Endodermal cell (in vitro differentiated cells): ENCODE measurements at places on chromosomes 7 and 10. TPM values are rescaled to one million over a fixed set of nuclear protein-coding genes. Genes with fewer than 3 reads are reported as not detected.

- no peak for DNase-seq
Observed at GRCh38 chr7:105315357-105315756, 73.4 kb downstream of the SRPK2 start.

DNA sequence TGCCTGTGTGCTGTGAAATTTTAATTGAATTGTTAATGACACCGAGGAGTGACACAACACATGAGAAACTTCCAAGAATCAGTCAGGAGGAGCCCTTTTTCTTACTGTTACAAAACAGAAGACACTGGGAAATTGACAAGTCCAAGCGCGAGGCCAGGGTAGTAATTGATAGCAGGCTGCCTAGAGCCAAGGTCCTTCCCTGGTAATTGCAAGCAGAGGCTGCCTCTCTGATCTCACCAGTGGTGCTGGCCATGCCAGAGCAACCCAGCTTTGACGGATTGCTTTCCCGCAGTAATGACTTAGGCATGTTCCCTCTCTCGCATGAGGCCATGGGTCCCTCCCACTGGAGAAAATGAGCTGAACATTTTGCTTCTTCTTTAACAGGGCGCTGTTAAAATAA is 111.5 kb downstream of the LRMDA start:
- DNase-seq, result peak; percentile 61

DNA sequence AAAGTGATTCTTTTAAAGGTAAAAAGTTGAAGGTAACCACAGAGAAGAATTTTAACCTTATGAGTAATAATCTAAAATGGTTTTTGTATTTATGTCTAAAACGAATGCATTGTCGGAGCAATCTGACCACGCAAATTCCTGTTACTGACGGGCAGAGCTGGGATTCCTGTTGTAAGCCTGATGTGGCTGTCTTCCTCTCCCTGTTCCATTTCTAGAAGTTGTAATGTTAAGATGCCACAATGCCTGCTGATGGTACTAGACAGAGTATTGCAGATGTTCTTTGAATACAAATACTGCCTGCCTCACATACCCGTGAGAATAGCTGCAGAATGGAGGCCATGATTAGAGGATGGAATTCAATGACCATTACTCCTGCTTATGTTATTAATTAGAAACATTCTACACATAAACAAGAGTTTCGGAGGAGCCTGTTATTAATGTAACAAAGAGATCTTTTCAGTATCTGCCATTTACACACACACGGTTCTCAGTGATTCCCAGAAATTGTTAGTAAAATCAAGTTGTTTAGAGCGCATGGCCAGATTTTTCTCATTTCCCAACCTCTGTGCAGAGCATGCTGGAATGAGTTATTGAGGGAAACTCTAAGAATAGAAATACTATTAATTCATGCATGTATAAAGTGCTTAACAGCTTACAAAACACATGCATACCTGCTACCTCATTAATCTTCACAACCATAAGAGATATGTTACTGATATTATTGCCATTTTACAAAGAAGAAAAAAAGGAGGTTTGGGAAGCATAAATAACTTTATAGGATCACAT is 196.8 kb downstream of the PTN start:
- DNase-seq, result no peak

OPN4 gene
- not detected in 3 replicates for total RNA-seq

DNA sequence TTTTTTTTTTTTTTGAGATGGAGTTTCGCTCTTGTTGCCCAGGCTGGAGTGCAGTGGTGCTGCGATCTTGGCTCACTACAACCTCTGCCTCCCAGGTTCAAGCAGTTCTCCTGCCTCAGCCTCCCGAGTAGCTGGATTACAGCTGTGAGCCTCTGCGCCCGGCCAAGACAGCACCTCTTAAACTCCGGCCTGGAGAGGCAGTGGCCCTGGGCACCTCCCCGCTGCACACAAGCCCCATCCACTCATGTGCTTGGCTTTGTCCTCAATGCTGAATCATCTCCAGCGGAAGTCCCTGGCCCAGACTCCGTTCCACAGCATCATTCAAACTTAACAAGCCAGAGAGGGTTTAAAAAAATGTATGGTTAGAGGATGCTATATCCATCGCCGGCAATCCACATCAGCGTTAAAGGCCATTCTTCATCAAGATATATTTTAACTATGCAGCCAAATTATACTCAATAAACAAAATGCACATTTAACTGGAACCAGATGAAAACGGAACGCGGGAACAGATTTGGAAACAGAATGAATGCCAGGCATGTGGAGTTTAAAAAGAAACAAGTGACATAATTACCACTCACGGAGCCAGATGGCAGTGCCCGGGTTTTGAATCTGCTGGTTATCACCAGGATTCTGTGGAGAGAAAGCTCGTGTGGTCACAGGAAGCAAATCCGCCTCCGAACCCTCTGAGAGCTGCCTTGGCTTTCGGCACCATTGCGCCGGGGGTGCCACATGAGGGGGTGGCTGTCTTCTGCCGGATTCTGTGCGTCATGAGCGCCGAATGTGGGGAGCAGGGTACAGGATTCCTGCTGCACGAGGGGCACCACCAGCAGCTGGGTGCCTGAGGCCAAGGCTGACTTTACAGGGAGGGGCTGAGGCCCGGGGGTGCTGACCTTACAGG is 45.6 kb upstream of the CFAP46 start:
- DNase-seq, result no peak

DNA sequence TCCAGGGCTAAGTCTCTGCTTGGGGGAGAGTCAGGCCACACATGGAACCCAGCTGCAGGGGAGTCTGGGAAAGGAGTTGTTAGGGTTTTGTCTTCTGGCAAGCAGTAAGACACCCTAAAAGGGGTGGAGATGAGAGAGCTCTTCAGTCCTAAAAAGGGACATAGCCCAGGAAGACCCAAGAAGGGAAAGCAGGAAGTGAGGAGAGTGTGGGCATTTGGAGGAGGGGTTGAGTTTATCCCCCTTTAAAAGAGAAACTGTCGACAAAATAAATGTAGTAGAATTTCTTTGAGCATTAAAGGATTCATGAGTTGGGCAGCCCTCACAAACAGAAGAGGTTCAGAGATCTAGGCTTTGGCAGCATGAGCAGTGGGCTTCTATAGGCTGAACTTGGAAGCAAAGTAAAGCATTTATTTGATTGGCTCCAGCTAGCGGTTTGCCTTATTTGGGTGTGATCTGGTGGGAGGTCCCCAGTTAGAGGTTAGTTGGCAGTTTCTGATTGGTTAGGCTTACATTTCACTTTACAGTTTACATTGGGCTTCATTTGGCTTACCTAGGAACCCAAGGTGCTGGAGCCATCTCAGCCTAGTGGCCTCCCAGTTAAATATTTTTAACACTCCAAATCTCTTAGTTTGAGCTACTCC is 246.7 kb downstream of the CAMK1D start:
- no peak for DNase-seq

TACR2 gene
- 0.21 TPM in 1 of 3 replicates, not detected in the others for total RNA-seq

- DNase-seq, result peak; percentile 53
Observed at GRCh38 chr7:116316838-116317628, 106.7 kb downstream of the TES start.

CLCN1 gene
- total RNA-seq, result 0.53 TPM in 1 of 2 replicates, not detected in the other

GRCh38 chr10:1196656-1197055 is 140.5 kb downstream of the WDR37 start:
- DNase-seq, result no peak

DNA sequence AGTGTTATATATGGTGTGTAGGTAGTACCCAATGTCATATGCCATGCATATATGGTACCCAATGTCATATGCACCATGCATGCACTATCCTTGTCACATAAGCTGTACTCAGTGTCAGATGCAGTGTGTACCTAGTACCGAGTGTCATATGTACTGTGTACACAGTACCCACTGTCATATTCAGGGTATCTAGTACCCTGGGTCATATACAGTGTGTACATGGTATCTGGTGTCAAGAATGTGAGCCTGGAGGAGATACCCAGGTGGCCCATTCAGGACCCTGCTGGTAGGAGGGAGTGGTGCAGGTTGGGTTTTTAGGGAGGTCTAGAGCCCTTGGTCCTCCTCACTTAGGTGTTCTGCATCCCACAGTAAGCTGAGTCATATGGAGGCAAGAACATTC is 1.8 kb downstream of the ZMYND11 start:
- peak; percentile 82 for DNase-seq

DNA sequence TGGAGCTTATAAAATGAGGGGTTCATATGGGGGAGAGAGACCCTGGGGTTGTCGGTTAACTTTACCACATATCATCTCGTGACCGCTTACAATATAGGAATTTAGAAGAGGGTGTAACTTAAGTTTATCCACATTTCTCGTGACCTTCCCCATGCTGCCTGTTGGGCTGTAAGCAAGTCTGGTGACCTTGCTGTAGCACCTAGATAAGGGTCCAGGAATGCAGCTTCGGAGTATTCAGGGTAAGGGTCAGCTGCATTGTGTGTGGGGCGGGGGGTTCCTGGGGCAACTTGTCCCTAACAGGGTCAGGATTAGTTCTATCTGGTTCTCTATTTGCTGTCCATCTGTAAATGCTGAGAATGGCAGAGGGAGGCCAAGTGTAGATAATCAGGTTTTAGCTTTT is 1.3 kb upstream of the CHST3 start:
- no peak for DNase-seq

- no peak for DNase-seq
Observed at GRCh38 chr7:121397361-121397760, 1.3 kb upstream of the FAM3C start.

- no peak for DNase-seq
Observed at GRCh38 chr10:53646525-53646924, 873.9 kb upstream of the MBL2 start.

CYP3A7 gene
- total RNA-seq, result not detected in 2 replicates

DNA sequence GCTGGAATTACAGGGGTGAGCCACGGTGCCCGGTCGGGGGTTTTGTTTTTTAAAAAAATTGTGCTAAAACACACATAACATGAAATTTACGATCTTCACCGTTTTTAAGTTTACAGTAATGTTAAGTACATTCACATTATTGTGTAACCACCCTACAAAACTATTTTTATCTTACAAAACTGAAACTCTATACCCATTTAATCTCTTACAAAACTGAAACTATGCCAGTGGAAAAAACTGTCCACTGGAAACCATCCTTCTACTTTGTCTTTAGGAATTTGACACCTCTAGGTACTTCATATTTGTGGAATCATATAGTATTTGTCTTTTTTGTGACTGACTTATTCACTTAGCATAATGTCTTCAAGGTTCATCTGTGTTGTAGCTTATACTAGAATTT is 1.0 kb upstream of the PSMC2 start:
- DNase-seq, result no peak

ARMH3 gene
- total RNA-seq, result 18.0 to 26.0 TPM (median 19.5 TPM) in 3 replicates

- DNase-seq, result peak; percentile 44
Observed at GRCh38 chr10:49741108-49741995, 20.8 kb downstream of the OGDHL start.

GRCh38 chr10:27481486-27481885 is 22.6 kb upstream of the RAB18 start:
- no peak for DNase-seq

RFC2 gene
- total RNA-seq, result 45.7 to 81.7 TPM (median 71.6 TPM) in 3 replicates

ADRA2A gene
- 0.13 and 0.27 TPM in 2 replicates for total RNA-seq

DNA sequence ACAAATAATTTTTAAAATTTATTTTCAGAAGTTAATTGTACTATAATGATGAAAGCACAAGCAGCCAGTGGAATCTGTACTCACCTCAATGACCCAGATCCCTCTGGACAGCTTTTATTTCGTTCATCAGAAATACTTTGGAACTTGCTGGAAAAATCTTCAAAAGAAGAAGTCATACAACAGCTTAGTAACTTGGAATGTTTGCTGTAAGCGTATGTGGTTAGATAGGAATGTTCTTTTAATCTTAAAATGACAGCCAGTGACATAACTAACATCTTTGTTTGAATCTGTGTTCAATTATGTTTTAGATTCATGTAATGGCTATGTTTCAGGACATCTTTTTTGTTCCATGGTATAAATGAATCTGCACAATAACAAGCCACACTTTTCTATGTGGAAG is 26.8 kb downstream of the CFAP69 start:
- DNase-seq, result no peak

DNA sequence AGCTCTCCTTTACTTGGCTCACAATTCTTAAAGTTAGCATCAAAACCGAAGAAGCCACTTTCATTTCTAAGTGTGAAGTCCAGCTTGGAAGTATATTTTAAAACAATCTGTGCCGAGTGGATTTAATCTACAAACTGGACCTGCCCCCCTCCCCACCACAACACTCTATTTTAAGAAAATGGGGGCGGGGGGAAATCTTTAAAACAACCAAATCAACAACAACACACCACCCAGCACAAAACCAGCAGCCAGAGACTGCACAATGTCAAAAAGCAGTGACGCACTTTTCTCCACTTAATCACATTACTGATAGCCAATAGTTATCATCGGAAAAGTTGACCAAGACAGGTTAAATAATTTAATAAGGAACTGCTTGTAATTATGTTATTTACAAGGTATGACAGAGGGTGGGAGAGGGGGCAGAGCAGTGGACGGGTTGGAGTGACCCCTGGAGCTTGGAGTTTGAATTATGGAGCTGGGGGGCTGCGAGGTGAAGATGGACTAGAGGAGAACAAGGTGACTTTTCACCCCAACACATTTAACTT is 2.8 kb downstream of the EBF3 start:
- peak; percentile 46 for DNase-seq

DNA sequence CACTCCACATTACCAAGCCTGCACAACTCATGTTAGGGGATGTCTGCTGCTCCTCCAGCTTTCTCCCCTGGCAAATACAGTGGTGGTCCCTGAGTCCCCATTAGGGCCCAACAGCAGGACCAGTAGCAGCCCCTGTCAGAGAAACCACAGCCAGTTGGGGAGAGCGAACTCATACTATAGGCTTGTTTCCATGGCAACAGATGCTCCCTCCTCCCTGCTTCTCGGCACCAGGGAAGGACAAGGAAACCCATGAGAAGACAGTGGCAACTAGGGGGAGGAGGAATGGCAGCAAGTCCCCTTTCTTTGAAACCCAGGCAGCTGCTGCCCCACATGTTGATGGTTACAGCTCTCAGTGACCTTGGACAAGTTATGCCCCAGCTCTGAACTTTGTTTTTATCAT is 326.4 kb downstream of the KCNMA1 start:
- DNase-seq, result peak; percentile 66

SPDYE6 gene
- total RNA-seq, result not detected in 2 replicates

- no peak for DNase-seq
Observed at GRCh38 chr10:33153251-33153967, 181.1 kb downstream of the NRP1 start.

- DNase-seq, result no peak
Observed at GRCh38 chr10:5491477-5491876, 7.9 kb downstream of the CALML5 start.

DNA sequence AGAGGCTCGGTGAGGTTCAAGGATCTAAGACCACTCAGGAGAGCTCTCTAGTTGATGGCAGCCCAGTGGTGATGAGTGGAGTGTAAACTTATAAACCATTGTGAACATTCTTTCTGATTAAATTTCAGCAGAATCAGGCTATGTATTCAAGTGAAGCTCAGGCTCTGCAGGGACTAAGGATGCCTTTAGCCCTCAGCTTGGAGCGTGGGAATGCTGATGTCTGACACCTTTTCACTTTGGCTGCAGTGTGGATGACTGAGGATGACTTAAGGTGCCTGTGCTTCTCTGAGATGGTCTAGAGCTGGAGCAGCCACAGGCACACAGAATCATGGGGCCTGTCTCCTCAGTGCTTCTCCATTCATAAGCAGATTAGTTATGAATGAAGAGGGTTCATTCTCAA is 150.4 kb downstream of the SORCS3 start:
- peak; percentile 71 for DNase-seq
